H54 (cell line): ENCODE measurements at places on chromosomes 7 and 10.

GRCh38 chr7:127733986-127734385 lies 82.0 kb downstream of the SND1 start:
- no peak for DNase-seq

DNA sequence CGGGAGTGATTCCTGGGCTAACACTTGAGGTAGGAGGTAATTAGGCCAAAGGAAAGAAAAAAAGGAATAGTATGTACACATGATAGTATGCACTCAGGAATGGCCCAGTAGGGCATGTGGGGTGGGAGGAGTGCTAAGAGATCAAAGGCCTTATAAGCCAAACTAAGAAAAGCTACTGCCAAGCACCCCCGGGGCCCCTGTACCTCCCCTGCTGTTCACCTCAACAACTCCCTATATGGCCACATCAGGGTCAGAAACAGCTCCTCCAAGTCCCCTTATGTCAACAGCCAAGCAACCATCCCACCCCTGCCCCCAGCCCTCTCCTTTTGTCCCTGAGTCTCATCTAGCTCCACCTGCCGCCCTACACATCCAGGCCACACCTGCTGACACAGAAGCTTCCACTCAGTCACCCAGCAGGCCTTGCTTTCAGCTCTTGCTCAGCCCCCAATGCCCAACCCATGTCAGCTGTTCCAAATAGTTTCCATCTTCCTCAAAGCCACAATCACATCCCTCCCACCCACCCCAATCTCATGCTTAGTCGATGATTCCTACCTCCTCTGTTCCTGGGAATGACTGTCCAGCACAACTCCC lies 80.2 kb downstream of the SORBS1 start:
- DNase-seq: no peak

DNA sequence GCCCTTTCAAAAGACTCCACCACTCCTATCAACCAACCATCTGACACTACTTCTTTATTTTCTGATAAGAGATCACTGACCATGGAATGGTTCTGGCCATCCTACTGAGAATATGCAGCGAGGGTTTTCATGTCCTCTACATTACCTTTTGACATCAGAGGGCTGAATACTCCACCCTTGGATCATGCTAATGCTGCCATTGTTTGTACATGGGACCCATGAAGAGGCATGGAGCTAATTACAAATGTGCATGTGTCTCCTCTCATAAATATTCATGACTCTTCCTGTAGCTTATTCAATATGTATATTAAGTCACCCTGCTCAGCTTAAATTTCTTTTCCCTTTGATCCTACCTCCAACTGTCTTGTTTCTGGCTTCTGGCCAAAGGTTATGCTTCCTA lies 1065.8 kb upstream of the GHITM start:
- no peak for DNase-seq

GRCh38 chr7:2512713-2513112 lies 6.9 kb upstream of the LFNG start:
- no peak for DNase-seq

DNA sequence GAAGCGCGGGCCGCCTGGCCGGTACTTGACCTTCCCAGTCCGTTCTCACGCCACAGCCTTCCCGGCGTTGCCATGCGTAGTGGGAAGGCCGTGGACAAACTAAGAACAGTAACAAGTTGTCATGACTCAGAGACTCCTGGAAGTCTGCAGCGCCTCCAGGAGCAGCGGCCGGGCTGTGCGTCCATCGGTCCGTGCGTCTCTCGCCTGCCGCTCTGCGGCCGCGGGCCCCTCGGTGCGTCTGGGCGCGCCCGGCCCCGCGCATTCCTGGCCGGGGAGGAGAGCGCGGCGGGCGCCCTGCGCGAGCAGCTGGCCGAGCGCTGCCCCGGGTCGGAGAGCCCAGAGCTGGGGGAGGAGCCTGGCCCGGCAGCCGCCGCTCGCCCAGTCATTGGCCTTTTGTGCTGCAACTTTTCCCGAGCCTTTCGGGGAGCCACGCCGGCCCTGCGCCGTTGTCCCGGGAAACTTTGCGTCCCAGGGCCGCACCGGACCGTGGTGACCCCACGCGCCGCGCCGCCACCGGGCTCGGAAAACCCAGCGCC lies 123.7 kb downstream of the TACC2 start:
- DNase-seq: peak; percentile 66

DNA sequence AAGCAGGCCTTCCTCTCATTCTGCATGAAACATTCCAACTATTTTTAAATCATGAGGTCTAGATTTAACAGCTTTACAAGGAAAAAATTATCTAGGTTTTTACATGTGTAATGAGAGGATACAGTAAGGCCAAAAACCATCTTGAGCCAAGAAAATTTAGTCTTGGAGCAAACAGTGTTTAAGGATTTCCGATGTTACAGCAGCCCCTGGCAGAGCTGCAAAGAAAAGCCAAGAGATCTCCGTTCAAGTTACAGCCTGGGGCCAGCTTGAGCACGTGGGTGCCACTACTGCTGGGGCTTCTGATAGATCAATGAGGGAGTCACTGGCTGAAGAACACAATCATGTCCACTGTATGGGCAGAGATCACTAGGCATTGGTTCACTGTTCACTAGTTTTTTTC lies 156.2 kb downstream of the EVX1 start:
- no peak for DNase-seq

- DNase-seq: no peak
Measured at GRCh38 chr7:40826411-40827221, 691.8 kb downstream of the SUGCT start.

DNA sequence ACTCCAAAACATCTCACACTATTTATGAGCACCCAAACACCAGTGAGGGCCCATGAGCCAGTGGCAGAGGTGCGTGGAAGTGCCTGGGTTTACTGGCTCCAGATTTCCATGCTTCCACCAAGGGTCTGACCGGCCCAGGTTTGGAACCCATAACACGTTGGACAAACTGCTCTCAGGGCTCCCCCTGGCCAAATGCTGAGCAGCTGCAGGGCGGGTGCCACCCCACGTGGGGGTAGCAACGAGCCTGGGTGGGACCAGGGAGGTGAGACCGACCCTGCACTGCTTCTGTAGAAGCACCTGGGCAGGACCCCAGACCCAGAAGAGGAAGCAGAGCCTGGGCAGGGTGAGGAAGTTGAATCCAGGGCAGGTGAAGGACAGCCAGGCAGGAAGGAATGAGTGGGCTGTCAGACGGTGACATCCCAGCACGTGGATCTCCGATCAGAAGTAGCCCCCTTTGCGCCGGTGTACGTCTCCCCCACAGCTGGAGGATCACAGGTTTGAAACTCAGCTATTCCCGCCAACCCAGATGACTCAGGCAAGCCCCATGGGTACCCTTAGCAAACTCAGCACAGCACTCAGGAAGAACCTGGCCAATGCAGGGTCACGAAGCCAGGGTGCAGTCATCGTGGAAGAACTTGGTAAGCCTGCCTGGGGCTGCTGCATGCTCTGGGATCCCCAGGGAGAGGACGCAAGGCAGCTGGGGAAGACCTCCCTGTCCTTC lies 100.4 kb upstream of the DDC start:
- DNase-seq: no peak

GRCh38 chr10:44818041-44818649 lies 93.0 kb upstream of the TMEM72 start:
- no peak for DNase-seq

DNA sequence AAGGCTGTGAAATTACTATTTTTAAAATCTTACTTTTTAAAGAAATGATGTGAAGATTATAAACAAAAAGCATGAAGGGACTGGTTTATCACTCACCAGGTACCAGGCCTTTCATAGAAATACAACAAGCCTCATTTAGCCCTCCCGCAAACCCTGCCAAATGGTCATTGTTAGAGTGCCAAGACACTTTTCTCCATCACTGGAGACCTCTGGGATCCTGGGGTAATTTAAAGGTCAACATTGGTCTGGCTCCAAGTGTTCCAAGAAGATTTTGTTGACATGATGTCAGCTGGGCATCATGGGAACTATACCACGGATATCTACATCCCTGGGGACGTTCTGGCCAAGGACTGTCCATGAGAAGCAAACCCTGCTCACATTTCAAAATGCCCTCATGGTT lies 138.0 kb upstream of the FRMD4A start:
- no peak for DNase-seq

DNA sequence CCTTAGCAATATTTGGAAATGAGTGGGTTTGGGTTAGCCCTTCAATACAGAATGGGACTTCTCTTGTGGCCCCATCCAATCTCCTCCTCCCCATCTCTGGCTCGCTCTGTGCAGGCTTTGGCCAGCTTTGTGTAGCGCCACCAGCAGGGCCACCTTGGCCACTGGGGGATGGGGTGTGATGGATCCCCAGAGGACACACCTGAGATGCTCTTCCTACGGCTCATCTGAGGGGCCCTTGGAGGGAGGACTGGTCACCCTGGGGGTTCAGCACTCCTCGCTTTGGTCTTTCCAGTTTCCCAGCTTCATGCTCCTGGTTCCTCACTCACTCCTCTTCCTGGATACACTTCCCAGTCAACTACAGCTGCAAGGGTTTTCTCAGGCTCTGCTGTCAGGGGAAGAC lies 15.3 kb upstream of the C10orf90 start:
- DNase-seq: no peak

- DNase-seq: no peak
Measured at GRCh38 chr7:24337180-24337579, 53.2 kb downstream of the NPY start.

- no peak for DNase-seq
Measured at GRCh38 chr7:13839063-13839462, 150.4 kb downstream of the ETV1 start.

DNA sequence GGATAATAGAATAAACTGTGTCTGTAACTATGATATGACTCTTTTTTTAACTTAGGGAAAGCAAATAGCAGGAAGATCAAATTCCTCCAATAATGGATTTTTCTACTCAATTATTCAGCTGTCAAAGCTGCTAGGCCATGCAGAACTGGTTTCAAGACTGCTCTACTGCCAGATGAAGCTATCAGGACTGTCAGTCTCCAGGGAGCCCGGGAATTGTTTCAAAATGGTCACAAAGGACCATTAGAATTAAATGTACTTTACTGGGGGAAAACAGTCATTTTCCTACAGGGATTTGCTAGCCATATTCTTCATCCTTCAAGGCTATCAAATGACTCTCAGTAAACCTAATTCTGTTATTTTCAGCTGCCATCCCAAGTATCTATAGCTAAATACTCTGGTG lies 276.3 kb downstream of the LHFPL3 start:
- no peak for DNase-seq

DNA sequence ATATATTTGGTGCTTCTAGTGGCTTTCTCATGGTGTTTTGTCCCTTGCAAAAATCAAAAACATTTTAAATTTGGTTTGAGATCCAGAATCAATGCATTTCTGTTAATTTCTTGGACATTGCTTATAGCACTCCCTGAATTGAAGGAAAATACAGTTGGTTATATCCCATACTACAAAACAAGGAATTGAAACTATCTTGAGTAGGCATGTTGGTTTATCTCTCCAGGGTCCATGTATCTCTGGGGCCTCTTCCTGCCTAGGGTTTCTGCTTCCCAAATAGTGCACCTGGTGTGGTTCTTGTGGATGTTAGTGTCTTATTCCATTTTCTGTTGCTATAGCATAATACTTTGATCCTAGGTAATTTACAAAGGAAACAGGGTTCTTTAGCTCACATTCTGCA lies 212.4 kb downstream of the CAMK1D start:
- DNase-seq: no peak

- no peak for DNase-seq
Measured at GRCh38 chr10:78749898-78750297, 318.9 kb upstream of the ZMIZ1 start.

DNA sequence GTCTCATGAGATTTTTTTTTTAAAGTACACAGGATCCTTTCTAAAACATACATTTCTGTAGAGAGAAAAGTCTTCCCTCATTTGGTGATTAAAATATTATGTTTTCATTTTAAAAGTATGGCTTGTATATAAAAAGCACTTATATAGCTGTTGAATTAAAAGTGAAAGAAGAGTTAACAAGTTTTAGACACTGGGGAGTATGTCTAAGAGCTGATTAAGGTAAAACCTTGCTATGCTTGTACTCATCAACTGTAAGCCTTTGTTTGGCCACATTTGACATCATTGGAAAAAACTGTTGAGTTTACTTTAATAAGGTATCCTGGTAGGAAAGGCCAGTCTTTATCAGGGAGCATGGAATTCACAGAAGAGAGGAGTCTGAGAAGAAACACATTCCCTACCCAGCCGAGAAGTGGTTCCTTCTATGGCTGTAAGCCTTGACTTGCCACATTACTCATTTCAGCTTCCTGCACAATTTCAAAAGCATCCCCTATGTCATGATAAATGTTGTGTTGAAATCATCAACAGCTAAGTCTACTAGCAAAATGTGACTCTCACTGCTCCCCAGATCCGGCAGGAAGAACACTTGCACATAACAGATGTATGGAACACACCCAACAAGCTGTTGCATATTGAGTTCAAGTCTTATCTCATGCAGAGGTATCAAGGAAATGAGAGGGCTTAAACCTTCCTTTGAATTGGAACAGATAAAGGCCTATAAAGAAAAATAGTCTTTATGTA lies 171.8 kb upstream of the CDK1 start:
- no peak for DNase-seq
